ENCODE measurements at places on chromosomes 4 and X.

DNA sequence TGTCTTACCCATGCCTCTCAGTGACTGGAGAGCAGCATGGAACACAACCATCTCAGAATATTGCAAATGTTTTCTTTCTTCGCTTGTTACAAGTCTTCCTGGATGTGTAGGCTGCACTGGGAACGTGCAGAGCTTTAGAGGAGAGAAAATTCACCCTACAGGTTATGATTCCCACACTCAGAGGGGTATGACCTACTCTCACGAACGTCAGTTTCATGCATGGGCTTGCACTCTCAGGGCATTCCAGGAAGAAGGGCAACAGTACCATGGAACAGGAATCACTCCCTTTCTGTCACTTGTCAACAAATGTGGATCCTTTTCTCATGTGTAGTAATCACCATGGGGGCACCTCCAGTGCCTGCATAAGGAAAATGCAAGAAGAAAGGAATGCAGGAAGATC is 75.8 kb downstream of the NBDY start:
- DNase-seq = no peak

DNA sequence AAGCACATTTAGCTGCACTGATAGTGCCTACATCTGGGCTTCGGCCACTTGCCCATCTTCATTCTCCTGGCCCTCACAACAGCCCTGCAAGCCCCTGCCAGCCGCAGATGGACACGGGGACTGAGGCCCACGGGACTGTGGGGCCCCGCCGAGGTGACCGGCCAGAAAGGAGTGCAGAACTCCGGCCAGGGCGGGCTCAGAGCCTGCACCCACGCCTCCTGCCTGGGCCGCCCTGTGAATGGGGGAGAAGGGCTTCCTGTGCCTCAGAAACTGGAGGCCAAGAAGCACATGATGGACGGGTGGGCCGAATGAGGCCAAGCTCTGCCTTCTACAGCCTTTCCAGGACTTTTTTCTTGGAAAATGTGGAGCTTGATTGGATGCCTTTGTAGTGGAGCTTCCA is 35.7 kb upstream of the HGFAC start:
- no peak for DNase-seq

- DNase-seq = no peak
These were observed 13.5 kb downstream of the PRKX start for GRCh38 chrX:3699821-3700381.

DNA sequence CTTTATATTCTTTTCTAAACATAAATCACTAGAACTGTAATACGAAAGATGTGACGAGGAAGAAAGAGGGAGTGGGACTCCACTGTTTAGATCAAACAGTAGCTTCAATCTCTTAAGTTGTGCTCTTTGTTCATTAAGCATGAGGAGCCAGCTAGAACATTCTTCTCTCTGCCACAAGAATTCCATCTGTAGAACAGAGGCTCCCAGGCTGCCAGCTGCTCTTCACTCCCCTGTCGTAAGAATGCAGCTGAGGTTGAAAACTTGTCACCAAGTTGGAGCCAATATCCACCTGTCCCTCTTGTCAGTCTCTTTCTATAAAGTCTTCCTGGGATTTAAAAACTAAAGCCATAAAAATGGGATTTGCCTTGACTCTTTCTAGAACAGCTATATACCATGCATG is 65.0 kb upstream of the SEC24B start:
- DNase-seq = no peak

GRCh38 chrX:22740836-22741235 is 258.9 kb upstream of the DDX53 start:
- DNase-seq = no peak

- no peak for DNase-seq
These were observed 500.5 kb upstream of the FTHL17 start for GRCh38 chrX:31572360-31572759.

- DNase-seq = peak; percentile 15
These were observed 531 bp downstream of the ZNF141 start for GRCh38 chr4:337932-338758.

DNA sequence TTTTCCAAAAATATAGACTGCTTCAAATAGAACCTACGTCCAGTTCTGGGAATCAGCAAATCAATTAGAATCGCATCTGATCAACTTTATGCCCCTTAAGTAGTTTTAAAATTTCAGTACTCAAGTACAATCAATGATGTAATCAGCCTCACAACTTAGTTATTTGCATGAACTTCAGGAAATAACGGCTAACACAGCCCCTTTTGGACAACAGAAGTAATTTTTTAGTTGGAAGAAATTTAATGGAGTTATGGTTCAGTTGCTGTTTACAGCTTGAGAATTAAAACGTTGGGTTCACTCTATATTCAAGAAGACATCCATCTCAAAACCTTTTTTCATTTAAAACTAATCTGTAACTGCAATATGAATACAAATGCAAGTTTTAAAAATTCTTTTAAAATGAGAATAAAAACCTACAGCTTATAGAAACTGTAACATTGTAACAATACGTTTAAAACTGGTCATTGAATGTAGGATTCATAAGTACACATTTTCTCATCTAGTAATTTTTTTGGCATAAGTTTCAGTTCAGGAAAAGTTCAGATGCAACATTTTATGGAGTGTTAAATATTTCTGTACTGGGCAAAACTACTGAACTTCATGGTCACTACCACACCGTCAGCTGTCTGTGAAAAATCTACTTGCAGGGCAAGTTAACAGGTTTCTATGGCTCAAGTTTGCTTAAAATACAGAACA is 956 bp downstream of the TAPT1 start:
- no peak for DNase-seq

DNA sequence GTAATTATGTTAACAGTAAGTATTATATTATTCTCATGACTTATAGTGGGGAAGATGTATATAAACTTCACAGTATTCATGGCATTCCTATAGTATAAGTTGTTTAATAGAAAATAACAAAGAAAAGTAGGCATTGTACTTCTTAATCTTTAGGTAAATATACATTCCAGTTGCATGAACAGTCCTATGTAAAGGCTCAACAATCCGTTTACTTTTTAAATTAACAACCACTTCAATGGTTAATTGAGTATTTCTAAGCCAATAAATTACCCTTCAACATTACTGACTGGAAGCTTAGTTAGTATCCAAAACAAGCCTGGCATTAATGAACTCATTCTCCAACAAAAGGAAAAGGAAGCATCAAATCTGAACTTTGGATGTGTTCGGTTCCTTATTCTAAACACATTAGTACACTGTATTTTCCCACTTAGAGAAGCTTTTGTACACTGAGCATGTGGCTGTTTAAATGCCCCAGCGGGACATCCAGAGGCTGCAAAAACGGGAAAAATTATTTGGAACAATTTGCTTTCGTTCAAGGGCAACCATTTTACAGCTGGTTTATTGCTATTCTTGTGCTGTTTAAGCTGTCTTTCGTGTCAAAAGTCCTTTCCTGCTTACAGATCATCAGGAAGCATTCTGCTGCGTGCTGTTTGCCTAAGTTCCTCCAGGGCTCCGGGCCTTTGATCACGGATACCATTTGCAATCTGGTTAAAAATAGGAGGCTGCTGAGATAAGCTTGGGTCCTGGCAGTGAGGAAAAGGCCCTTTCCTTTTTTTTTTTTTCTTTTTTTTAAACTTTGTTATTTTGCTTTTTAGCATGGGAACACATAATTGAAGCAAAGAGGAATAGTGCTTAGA is 460.3 kb downstream of the SPRY1 start:
- no peak for DNase-seq

DNA sequence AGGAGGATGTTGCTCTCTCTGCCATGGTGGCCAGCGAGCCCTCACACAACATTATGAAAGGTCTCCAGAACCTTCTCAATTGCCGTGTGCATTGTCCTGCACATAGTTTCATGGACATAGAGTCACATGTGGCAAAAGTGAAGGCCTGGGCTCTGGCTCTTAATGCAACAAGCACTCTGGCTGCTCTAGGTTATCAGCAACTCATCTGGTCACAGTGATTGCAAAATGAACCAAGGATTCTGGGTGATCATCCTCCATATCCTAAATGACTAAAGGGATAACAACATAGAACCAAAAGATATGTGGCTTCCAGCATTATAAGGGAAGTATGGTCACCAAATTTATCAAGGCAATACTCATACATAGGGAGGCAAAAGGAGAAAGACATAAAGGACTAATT is 175.2 kb downstream of the MGST2 start:
- DNase-seq = no peak

GRCh38 chr4:87445964-87446363 is 23.6 kb downstream of the NUDT9 start:
- no peak for DNase-seq

DNA sequence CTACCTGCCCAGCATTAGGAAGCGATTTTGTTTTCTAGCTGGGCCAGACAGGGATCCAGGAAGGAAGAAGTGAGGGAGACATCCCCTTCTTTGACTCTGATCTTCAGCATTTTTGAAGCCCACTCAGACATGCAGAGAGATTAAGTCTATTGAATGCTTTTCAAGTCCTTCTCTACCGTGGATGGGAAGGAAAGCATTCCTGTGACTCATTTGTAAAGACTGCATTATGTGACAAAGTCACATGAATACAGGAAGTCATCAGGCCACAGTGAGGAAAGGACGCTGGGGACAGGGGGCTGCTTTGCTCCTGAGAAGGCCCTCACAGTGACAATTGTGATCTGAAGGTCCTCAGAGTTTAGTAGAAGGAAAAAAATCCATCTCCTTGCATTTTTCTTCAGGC is 67.4 kb upstream of the GBA3 start:
- no peak for DNase-seq

DNA sequence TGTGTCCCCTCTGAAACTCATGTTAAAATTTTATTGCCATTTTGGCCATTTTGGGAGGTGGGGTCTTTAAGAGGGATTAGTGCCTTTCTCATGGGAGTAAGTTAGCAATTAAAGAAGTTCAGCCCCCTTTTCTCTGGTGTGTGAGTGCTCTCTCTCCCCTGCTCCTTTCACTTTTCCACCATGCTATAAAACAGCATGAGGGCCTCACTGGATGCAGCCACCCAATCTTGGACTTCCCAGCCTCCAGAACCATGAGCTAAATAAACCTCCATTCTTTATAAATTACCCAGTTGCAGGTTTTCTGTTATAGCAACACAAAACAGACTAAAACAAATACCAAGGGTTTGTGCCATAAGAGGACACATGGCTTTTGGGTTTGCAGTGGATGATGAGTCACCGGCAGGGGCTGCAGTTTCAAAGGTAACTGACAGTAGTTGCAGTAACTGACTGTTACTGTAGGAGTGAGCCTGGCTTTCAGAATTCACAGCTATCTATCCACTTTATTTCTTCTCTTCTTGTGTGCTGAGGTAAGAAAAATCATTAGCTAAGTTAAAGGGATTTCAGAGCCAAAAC is 121.5 kb downstream of the PPEF1 start:
- no peak for DNase-seq

GRCh38 chr4:148842843-148843242 is 400.6 kb upstream of the NR3C2 start:
- DNase-seq = no peak

GRCh38 chr4:162803378-162803777 is 363.3 kb downstream of the NAF1 start:
- DNase-seq = no peak

DNA sequence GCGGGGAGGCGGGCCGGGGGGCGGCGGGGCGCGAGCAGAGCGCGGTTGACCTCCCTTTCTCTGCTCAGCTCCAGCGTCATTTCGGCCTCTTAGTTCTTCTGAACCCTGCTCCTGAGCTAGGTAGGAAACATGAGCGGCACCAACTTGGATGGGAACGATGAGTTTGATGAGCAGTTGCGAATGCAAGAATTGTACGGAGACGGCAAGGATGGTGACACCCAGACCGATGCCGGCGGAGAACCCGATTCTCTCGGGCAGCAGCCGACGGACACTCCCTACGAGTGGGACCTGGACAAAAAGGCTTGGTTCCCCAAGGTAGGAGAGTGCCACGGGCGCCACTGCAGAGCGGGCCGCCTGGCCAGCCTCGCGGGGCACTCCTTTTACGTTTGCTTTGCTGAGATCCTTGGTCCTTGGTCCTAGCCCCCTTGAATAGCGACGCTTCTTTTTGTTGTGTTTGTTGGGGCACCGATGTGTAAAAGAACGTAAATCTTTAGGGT is at the start of gene HTATSF1:
Gene HTATSF1 (plus strand): TSS at position 37 of the 497 bp plus-strand sequence. CDS start 93 bp downstream, at position 130.
- no peak for DNase-seq

- no peak for DNase-seq
These were observed 117.4 kb upstream of the LIMCH1 start for GRCh38 chr4:41420541-41420940.
